ENCODE measurements at places on chromosomes 7 and 10. TPM values are rescaled to one million over a fixed set of nuclear protein-coding genes. Genes with fewer than 3 reads are reported as not detected.

Gene GSAP
- total RNA-seq, result 5.7 TPM

Gene RSBN1L
- 12.0 TPM for total RNA-seq

Gene NME8
- not detected for total RNA-seq

Gene CWF19L1
- total RNA-seq, result 18.7 TPM

Gene AKR1C3
- total RNA-seq, result 149 TPM

Gene TMEM178B
- total RNA-seq, result 1.4 TPM

Gene CPED1
- total RNA-seq, result 3.6 TPM

Gene RSPH10B
- not detected for total RNA-seq

DNA sequence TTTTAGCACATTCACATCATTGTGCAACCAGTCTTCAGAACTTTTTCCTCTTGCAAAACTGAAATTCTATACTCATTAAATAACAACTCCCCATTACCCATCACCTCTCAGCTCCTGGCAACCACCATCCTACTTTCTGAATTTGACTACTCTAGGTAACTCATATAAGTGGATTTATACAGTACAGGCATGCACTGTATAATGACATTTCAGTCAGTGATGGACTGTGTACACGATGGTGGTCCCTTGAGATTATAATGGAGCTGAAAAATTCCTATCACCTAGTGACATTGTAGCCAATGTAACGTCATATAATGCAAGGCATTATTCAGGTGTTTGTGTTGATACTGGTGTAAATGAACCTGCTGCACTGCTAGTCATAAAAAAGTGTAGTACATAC is 60.1 kb downstream of the BTRC start:
- H3K36me3 ChIP-seq, result no peaks in the 10 kb centered on the region
- no peak for DNase-seq
- H3K27me3 ChIP-seq, result no peaks in the 10 kb centered on the region
- H3K27ac ChIP-seq, result no peak overlapping the region

DNA sequence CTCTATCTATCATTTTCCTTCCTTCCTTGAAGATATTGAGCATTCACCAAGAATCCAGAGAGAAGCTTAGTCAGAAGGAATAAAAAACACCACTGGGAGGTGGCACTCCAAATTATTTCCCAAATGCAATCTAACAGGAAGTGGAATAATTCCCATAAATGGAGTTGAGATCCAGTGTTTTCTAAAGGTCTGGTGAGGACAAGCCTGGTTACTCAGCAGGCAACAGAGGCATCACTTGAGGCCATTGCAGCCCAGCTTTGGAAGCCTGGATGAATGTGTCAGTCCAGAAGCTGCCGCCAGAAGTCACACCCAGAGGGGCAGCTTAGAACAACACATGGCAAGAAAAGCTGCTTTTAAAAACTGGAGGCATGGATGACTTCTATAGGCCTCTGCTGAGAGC is 288.9 kb upstream of the KLF6 start:
- no peaks in the 10 kb centered on the region for H3K36me3 ChIP-seq
- H3K4me1 ChIP-seq, result peaks cover 38% of the 10 kb centered on the region
- H3K27ac ChIP-seq, result peak overlapping the region; percentile 31
- H3K4me3 ChIP-seq, result no peak overlapping the region

GRCh38 chr7:130949550-130949949 is 215.5 kb upstream of the KLF14 start:
- H3K4me1 ChIP-seq, result peaks cover 27% of the 10 kb centered on the region
- no peaks in the 10 kb centered on the region for H3K36me3 ChIP-seq
- no peak for DNase-seq

DNA sequence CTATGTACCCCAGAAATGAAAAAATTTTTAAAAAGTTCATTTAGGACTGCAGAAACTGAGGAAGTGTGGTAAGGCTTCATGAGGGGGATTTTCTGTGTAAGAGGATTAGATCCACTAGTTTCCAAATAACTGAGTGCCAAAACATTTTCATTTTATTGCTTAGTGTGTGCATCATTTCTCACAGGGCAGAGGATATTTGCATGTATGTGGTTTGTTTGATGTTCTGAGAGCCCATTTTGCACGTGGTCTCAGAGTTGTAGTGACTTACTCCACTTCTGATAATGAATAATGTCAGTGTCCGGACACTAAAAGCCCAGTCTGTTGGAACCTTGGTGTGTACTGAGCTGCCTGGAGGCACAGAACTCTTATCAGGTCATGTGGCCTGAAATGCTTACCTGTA is 299.9 kb downstream of the AUTS2 start:
- H3K27me3 ChIP-seq, result no peaks in the 10 kb centered on the region
- no peak overlapping the region for H3K27ac ChIP-seq
- no peak for DNase-seq
- H3K36me3 ChIP-seq, result no peaks in the 10 kb centered on the region

DNA sequence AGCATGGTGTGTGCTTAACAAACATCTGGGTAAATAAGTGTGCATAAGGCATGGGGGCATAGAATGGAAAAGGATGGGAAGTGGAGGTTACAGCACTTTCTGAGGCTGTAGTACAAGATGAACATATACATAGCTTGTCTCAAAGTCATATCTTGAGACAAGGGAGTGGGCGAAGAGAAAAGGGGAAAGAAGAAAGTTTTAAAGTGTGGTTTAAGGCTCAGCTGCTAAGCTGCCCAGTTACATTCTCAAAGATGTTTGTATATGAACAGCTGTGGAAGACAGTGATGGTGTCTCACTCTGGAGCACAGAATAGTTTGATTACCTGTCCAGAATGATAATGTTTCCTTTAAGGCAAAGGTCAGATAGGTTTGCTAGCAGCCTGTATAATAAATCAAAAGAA is 61.9 kb upstream of the LANCL2 start:
- DNase-seq, result no peak
- H3K4me1 ChIP-seq, result no peaks in the 10 kb centered on the region
- no peaks in the 10 kb centered on the region for H3K27me3 ChIP-seq
- H3K4me3 ChIP-seq, result no peak overlapping the region
- H3K27ac ChIP-seq, result no peak overlapping the region

- H3K27ac ChIP-seq, result no peak overlapping the region
- no peaks in the 10 kb centered on the region for H3K27me3 ChIP-seq
Observed at GRCh38 chr10:127133672-127134500, 62.5 kb downstream of the INSYN2A start.

DNA sequence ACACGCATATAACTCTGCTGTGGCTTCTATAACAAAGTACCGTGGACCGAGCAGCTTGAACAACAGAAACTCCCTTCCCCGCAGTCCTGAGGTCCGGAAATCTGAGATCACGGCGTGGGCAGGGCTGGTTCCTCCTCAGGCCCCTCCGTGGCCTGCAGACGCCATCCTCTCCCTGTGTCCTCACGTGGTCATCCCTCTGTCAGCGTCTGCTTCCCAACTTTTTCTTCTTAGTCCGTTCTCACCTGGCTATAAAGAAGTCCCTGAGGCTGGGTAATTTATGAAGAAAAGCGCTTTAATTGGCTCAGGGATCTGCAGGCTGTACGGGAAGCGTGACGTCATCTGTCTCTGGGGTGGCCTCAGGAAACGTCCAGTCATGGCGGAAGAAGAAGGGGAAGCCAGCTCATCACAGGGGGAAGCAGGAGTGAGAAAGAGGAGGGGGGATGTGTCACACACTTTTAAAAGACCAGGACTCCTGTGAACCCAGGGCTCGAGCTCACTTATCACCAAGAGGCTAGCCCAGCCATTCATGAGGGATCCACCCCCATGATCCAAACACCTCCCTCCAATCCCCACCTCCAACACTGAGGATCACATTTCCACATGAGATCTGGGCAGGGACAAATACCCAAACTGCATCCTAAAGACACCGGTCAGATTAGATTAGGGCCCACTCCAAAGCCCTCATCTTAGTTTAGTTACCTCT is 91.2 kb upstream of the INSIG1 start:
- H3K36me3 ChIP-seq, result no peaks in the 10 kb centered on the region
- peak overlapping the region; percentile 19 for H3K27ac ChIP-seq
- no peaks in the 10 kb centered on the region for H3K27me3 ChIP-seq
- peaks cover 7% of the 10 kb centered on the region for H3K4me1 ChIP-seq

DNA sequence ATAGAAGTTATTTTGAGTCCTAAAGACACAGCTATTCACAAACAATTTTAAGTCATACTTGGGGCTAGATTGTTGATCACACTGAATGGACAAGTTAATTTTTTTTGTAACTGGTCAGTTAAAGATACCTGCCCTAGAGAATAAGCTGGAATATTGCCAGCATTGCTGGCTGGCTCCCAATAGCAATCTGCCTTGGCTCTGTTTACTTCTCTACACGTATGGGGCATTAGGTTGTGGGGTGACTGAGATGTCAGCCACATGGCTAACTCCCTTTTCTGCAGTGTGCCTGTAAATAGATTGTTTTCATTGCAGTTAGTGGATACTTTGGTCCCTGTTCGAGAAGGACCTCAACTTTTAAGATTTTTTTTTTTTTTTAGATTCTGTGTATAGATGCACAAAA is 128.2 kb downstream of the SEMA3E start:
- no peak overlapping the region for H3K4me3 ChIP-seq
- no peaks in the 10 kb centered on the region for H3K4me1 ChIP-seq
- no peaks in the 10 kb centered on the region for H3K27me3 ChIP-seq
- DNase-seq, result no peak
- H3K36me3 ChIP-seq, result no peaks in the 10 kb centered on the region

- H3K27ac ChIP-seq, result no peak overlapping the region
- no peak overlapping the region for H3K4me3 ChIP-seq
- DNase-seq, result no peak
Observed at GRCh38 chr7:36638140-36638539, 86.2 kb downstream of the AOAH start.

GRCh38 chr7:106841896-106842390 is 23.1 kb upstream of the PIK3CG start:
- H3K4me1 ChIP-seq, result no peaks in the 10 kb centered on the region
- no peak for DNase-seq
- no peak overlapping the region for H3K27ac ChIP-seq
- no peaks in the 10 kb centered on the region for H3K36me3 ChIP-seq
- H3K27me3 ChIP-seq, result no peaks in the 10 kb centered on the region

- H3K27me3 ChIP-seq, result no peaks in the 10 kb centered on the region
- H3K27ac ChIP-seq, result no peak overlapping the region
- no peak overlapping the region for H3K4me3 ChIP-seq
Observed at GRCh38 chr10:49037187-49037586, 78.1 kb downstream of the VSTM4 start.

DNA sequence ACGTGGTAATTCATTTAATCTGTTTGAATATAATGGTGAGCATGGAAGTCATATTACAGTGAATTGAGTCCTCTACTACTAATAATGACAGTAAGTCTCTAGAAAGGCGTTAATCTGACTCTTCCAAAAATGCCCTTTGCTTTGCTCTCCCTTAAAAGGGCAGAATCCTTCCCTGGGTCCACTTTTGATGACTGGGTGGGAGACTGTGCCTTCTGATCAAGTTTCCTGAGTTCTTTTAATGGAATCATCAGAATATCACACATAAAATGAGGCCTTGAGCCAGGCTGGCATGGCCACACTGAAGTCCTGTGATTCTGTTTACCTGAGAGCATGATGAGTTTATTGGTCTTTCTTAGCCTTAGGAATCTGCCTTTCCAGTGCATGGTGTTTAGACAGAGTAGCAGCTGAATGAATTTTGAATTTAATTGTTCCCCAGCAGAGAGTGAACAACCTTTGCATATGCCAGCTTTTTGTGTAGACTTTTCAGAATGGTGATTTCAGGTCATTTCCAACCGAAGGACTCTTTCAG is 33.3 kb downstream of the PAPSS2 start:
- H3K36me3 ChIP-seq, result no peaks in the 10 kb centered on the region
- H3K4me1 ChIP-seq, result no peaks in the 10 kb centered on the region
- H3K27ac ChIP-seq, result no peak overlapping the region
- no peak for DNase-seq
- no peak overlapping the region for H3K4me3 ChIP-seq

GRCh38 chr7:142478479-142479220 is 220.8 kb upstream of the PRSS58 start:
- H3K4me1 ChIP-seq, result no peaks in the 10 kb centered on the region
- DNase-seq, result no peak

DNA sequence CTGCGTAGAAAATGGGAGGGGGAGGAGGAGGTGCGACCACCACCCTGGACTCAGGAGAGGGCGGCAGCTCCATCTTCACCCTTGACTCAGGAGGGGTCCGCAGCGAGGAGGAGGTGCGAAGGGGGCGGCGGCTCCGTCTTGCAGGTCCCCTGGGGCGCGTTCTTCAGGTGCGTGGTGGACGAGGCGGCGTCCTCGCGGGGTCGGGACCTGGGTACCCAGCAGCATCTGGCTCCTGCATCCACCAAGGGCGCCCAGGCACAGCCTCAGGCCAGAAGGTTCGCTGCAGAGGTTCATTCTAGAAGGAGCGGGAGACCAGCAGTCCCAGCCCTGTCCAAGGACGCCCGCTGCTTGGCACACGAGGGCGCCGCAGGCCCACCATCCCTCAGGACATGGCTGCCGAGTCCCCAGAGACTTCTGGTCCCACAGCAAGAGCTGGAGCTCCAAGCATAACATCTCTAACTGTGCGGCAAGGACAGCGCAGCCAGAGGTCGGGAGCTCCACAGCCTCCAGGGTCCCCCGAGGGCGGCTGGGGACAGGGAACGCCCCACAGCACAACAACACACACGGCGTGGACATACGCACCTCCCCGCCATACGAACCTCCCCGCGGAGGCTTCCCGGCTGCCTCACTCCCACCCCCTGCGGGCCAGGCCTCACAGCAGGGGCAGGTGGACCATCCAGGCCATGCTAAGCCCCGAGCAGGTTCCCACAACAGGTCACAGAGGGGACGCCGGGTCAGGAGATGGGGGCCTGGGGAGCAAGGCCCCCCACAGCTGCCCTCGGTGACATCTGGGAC is 16.8 kb upstream of the DPYSL4 start:
- DNase-seq, result no peak
- no peaks in the 10 kb centered on the region for H3K36me3 ChIP-seq
- H3K27ac ChIP-seq, result no peak overlapping the region
- H3K27me3 ChIP-seq, result peaks cover 56% of the 10 kb centered on the region
- H3K4me3 ChIP-seq, result no peak overlapping the region

DNA sequence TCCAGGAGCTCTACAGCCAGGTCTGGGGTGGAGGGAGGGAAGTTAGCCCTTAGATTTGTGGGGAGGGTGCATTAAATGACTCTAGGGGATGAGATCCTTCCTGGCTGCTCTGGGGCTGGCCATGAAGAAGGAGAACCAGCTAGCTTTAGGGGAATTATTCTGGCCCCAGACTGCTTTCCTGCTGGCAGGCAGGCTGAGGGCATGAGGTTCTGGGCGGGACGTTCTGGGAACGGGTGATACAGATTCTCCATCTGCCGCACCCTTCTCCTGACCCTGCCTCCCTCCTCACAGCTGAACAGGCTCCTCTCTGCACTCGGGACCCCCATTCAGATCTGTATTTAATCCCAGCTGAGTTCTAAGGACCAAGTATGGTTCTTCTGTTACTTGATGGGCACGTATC is 23.9 kb downstream of the GOLGA7B start:
- no peaks in the 10 kb centered on the region for H3K36me3 ChIP-seq
- H3K4me1 ChIP-seq, result peaks cover 30% of the 10 kb centered on the region
- no peak overlapping the region for H3K4me3 ChIP-seq
- DNase-seq, result no peak
- H3K27me3 ChIP-seq, result peaks cover 23% of the 10 kb centered on the region
